ENCODE measurements at places on chromosomes 5 and 9.
A peak's percentile ranks its signal among the peaks of the same experiment; 100 is the strongest.

DNA sequence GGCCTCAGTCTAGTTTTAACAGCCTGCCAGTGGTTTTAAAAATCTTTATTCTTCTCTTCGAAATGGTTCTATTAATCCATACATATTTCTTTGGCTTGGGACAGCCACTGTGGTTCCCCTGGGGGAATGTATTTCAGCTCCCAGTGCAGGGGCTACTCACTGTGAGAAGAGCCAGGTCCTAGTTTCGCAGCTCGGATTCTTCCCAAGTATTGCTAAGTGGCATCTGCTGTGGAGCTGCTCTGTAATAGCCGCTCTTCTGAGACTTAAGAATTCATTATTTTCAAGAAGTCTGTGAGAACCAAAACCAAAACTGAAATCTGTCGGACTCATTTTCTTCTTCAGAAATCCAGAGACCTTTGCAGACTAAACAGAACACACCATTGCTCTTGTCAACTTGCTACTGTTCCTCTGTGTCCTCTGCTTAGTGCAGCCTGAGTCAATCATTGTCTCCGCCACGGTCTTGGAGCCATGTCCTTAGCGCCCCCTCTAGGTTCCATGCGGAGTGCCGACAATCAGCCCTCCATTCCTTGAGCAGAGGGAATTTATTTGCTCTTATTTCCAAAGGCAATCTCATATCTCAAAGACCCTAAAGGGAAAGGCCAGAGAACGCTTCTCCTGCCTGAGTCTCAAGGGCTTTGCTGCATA, 478.2 kb downstream of the SPATA31D1 start:
- no peak for DNase-seq

GRCh38 chr5:144504929-144505577, 334.4 kb downstream of the KCTD16 start:
- DNase-seq: no peak

DNA sequence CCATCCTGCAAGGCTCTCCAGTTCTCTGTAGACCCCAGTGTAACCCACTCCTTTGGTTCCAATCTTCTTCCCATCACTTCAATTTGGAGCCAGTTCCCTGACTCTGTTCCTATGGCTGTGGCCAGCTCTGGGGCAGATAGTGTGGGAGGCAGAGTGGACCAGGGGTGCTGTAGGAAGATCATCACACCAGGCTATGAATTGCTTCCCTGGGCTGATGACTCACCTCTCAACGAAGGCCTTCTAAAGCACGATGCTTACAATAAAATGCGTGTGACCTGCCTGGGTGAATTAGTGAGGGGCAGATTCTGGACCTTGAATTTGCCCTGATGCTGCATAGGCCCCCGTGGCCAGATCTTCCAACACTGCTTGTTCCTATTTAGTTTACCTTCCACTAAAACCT, 289.7 kb downstream of the FBXL7 start:
- DNase-seq: no peak

GRCh38 chr5:9168791-9169556, 376.9 kb downstream of the SEMA5A start:
- DNase-seq: no peak

- DNase-seq: no peak
Observed at GRCh38 chr9:110650261-110650660, 18.3 kb upstream of the MUSK start.

DNA sequence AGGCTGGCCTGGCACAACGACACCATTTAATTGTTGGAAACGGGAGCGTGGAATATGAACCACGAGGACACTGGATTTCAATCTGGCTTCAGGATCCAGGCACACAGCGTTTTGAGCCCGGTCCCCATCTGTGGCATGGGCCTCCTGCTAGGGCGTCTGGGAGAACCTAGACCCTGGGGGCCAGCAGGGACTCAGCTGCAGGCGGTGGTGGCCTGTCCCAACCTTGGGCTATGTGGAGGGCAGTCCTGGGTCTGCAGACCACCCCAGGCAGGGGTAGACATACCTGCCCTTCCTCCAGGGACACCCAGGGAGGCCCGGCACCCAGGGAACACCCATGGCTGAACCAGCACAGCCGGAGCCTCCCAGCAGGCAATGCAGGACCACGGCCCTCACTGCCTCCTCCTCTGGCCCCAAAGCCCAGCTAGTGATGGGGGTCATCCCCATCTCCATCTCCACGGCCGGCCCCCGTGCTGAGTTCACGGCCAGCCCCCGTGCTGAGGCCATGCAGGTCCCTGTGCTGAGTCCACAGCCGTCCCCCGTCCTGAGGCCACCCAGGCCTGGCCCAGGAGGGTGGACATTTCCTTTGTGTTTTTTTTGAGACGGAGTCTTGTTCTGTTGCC, 18.5 kb upstream of the UBAC1 start:
- DNase-seq: no peak

DNA sequence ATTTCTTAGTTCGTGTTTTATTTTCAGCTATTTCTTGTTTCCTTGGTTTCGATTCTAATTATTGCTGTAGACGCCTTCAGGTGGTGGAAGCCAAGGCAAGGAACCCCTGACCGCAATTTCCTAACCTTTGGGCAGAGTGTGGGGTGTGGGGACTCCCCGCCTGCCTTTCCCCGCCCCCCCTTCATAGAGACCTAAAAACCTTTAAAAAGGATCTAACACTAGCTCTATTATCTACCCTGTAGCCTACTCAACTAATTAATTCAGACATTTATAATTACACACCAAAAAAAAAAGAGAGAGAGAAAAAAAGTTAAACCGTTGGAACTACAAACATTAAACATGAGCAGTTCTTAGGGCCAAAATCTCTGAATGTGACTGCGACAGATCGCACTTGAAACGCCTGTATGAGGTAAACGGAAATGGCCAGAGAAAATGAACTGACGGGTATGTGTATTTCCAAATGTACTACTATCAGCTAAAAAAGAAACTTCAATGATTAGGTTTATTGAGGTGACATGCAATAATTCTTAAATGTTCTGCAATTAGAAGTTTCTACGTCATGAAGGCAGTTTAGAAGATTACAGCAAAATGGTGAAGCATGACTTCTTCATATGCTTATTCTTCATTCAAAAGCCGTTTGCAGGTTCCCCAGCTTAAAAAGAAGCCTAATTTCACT, 19.0 kb upstream of the FER start:
- DNase-seq: no peak

- no peak for DNase-seq
Observed at GRCh38 chr5:174364676-174365075, 319.2 kb downstream of the NSG2 start.

GRCh38 chr9:137026828-137027227, 1.2 kb downstream of the ABCA2 start:
- DNase-seq: no peak

- DNase-seq: no peak
Observed at GRCh38 chr5:14932902-14933469, 61.4 kb upstream of the ANKH start.

GRCh38 chr5:127308945-127309344, 18.3 kb downstream of the MEGF10 start:
- no peak for DNase-seq

- DNase-seq: no peak
Observed at GRCh38 chr9:125694478-125694877, 12.5 kb downstream of the MAPKAP1 start.

GRCh38 chr9:95264954-95265615, 52.4 kb downstream of the FANCC start:
- no peak for DNase-seq

- no peak for DNase-seq
Observed at GRCh38 chr5:73587923-73588322, 22.4 kb downstream of the UTP15 start.

- no peak for DNase-seq
Observed at GRCh38 chr5:74801197-74801596, 34.1 kb downstream of the NSA2 start.

- no peak for DNase-seq
Observed at GRCh38 chr5:111914966-111915636, 158.1 kb upstream of the NREP start.

- DNase-seq: no peak
Observed at GRCh38 chr5:74638544-74638969, 2.0 kb downstream of the ENC1 start.

GRCh38 chr5:76016258-76016657, 66.9 kb upstream of the SV2C start:
- no peak for DNase-seq

- peak; percentile 85 for DNase-seq
Observed at GRCh38 chr9:129177791-129178567, at the start of gene IER5L. Gene IER5L (minus strand): TSS chr9:129178261. CDS start chr9:129178052, 209 bp downstream.

DNA sequence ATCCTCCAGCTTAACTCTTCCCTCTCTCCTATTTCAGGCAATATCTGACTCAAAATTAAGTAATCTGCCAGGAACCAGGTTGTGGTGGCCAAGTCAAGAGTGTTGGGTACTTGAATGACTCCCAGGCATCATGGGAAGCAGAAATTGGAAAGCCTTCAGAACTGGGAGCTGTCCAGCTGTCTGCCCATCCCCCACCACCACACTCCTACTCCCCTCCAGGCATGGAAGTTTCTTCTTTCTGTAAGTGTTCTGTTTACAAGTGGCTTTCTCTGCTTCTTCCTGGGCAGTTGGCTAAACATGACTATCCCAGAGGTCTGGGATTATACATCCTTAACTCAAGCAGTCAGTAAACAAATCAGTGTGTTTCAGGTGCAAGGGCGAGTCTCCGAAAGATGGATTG, 14.6 kb upstream of the PBX3 start:
- no peak for DNase-seq

DNA sequence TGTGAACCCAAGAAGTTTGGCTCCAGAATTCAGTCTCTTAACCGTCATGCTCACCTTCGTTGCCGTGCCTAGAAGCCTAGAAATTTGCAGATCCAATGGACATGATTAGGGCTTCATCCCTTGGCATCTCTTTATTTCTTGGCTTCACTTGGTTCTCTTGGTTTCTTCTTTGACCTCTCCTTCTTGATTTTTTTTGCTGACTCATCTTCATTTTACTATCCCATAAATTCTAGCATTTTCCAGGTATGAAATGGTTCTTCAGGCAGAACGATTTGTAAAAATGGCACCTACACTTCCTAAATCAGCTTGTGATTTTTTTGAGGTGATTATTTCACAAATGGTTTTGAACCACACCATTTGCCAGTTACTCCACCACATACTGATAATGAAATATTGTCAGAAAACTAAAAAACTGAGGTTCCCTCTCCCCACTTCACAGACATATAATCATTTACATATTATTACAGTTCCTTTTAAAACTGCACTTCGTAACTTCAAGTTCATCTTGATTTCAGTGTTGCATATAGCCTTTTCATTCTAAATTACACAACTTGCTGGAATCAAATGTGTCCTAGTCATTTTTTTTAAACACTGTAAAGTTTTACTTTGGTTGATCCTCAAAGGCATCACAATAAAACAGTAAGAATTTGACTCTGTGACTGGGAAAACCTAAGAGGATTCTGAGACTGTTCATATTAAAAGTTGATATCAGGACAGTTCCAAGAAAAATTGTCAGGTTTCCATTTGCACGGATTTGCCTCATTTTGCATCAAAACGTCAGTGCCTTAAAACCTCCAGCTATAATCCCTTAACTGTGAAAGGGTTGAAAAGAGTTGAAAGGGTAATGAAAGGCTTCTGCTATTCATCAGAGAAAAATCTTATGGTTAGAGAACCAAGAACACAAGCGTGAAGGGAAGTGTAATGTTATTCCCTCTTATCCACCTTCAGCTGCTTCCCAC, 8.9 kb upstream of the NREP start:
- DNase-seq: no peak

GRCh38 chr9:92734931-92735635, 29.6 kb downstream of the BICD2 start:
- no peak for DNase-seq

- no peak for DNase-seq
Observed at GRCh38 chr9:1235650-1236049, 185.5 kb downstream of the DMRT2 start.

GRCh38 chr5:38527475-38527874, 29.0 kb downstream of the LIFR start:
- DNase-seq: no peak

DNA sequence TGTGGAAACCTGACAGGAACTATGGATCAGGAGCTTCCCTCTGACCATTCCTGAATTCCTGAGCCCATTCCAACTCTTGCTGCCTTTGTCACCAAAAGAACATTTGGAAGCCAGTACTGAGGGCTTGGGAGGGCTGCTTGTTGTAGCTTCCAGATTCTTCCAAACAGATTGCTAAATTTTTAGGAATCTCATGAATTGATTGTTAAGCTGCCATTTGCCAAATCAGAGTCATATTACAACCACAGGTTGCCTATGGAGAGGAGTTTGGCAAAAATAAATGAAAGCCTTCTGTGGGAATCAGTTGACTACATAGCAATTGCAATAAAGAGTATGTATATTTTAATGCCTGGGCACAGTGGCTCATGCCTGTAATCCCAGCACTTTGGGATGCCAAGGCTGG, 39.2 kb upstream of the SLC28A3 start:
- DNase-seq: no peak

DNA sequence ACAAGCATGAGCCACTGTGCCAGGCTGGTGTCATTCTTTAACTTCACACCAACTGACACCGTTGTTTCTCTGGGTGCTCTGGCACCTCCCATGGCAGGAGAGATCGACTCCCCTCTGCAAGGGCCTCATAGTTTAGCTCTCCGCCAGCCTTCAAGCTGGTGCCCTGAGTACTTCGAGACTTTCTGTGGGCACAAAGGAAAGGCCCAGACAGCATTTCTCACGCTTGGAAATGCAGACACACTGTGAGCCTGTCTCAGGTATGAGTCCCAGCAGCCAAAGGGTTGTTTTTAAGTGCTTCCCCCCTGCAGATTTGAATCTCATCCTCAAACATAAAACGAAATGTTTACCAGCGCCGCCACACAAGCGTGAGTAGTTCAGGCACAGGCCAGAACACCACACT, 11.1 kb upstream of the TCF7 start:
- DNase-seq: no peak

DNA sequence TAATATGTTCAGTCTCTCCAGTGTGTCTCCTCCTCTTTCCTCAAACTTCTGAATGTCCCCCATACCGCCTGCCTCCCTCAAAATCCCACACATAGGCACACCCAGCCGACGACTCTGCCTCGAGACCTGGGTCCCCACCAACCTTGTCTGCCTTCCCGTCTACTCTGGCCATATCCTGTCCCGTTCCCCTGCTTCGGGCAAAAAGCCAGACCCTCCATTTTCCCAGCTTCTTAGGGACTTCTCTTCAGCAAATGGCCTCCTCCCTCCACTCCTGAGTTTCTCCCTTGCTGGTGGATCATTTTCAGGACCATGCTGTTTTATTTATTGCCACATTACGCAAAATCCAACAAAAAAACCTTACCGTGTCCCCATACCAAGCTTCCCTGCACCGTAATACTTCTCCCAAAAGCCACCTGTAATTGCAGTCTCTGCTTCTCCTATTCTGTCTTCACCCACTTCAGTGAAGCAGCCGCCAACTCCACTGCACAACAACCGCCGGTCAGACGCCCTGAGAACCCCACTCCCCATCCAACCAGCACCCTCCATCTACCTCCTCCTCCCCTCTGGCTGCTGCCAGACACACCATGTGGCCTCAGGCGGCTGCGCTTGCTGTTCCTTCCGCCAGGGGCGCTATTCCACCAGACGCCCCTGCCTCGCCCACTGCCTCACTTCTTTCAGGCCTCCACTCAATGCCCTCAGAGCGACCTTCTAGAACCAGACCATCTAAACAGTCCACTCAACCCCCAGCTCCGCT, 117.0 kb downstream of the TRPM6 start:
- no peak for DNase-seq
